ENCODE measurements at places on chromosomes 6 and 20.

DNA sequence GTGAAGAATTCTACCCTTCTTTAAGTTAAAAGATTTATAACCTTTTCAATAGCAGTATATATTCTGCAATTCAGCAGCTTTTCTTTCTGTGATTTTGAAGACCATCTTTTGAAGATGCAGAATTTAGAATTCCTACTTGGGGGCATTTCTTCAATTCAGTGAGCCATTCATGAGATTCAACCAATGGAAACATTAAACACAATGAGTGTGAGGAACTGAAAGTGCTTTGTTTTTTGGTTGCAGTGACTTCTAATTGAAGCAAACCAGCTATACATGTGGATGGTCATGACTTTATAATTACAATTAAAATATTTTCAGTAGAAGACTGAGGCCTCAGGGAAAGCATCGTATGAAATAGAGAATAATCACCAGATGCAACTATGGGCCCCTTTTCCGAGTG lies 108.3 kb downstream of the CARMIL1 start:
- no peak for DNase-seq
- H3K36me3 ChIP-seq, result no peaks in the 10 kb centered on the region
- H3K27me3 ChIP-seq, result no peaks in the 10 kb centered on the region
- H3K4me1 ChIP-seq, result no peaks in the 10 kb centered on the region

- peak; percentile 54 for DNase-seq
- no peak overlapping the region for H3K4me3 ChIP-seq
- H3K27me3 ChIP-seq, result no peaks in the 10 kb centered on the region
These were observed 41.8 kb downstream of the SSR1 start for GRCh38 chr6:7271205-7271534.

- H3K27me3 ChIP-seq, result no peaks in the 10 kb centered on the region
- H3K4me3 ChIP-seq, result no peak overlapping the region
- H3K4me1 ChIP-seq, result no peaks in the 10 kb centered on the region
- no peaks in the 10 kb centered on the region for H3K36me3 ChIP-seq
These were observed 59.2 kb upstream of the RAB32 start for GRCh38 chr6:146484411-146484810.

- peaks cover 40% of the 10 kb centered on the region for H3K27me3 ChIP-seq
- H3K36me3 ChIP-seq, result no peaks in the 10 kb centered on the region
- no peak for DNase-seq
- no peaks in the 10 kb centered on the region for H3K4me1 ChIP-seq
- no peak overlapping the region for H3K27ac ChIP-seq
These were observed 46.9 kb downstream of the DLGAP4 start for GRCh38 chr20:36352843-36353553.

GRCh38 chr20:56322681-56323080 lies 36.1 kb upstream of the FAM210B start:
- H3K27me3 ChIP-seq, result no peaks in the 10 kb centered on the region
- H3K27ac ChIP-seq, result no peak overlapping the region
- H3K4me1 ChIP-seq, result no peaks in the 10 kb centered on the region
- no peak for DNase-seq

- no peak for DNase-seq
- no peaks in the 10 kb centered on the region for H3K36me3 ChIP-seq
- H3K27ac ChIP-seq, result peak overlapping the region; percentile 78
- H3K4me3 ChIP-seq, result no peak overlapping the region
These were observed 67.1 kb downstream of the ELOVL5 start for GRCh38 chr6:53281518-53282215.

- no peak overlapping the region for H3K27ac ChIP-seq
- no peak for DNase-seq
- H3K27me3 ChIP-seq, result no peaks in the 10 kb centered on the region
- H3K36me3 ChIP-seq, result peaks cover 19% of the 10 kb centered on the region
- H3K4me1 ChIP-seq, result no peaks in the 10 kb centered on the region
- no peak overlapping the region for H3K4me3 ChIP-seq
These were observed 90.5 kb downstream of the SAMD3 start for GRCh38 chr6:130132286-130132701.

- no peaks in the 10 kb centered on the region for H3K27me3 ChIP-seq
- H3K4me1 ChIP-seq, result no peaks in the 10 kb centered on the region
- H3K27ac ChIP-seq, result no peak overlapping the region
- H3K36me3 ChIP-seq, result no peaks in the 10 kb centered on the region
- DNase-seq, result no peak
These were observed 7.0 kb downstream of the SCUBE3 start for GRCh38 chr6:35220711-35221110.

DNA sequence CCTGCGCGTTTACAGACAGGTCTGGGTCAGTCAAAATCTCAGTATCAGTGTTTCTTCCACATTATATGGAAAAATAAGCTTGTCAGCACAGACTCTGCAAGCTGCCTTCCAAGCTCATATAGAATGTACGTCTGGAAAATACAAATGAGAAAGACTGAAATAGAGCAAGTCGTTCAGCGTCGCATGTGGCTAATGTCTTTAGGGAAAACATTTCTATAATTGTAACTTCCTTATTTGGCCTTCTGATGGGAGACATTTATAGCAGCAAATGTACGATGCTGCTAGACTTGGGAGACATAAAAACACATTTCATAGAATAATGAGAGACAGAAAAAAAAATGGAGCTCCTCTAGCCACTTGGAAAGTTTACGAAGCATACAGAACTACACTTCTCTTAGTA lies 122.2 kb downstream of the KIF16B start:
- peak overlapping the region; percentile 4 for H3K4me3 ChIP-seq
- no peaks in the 10 kb centered on the region for H3K4me1 ChIP-seq
- no peak for DNase-seq
- H3K27ac ChIP-seq, result peak overlapping the region; percentile 15
- H3K36me3 ChIP-seq, result no peaks in the 10 kb centered on the region

GRCh38 chr6:25755483-25755882 lies 941 bp downstream of the SLC17A4 start:
- H3K4me3 ChIP-seq, result no peak overlapping the region
- no peaks in the 10 kb centered on the region for H3K4me1 ChIP-seq
- H3K36me3 ChIP-seq, result no peaks in the 10 kb centered on the region
- no peaks in the 10 kb centered on the region for H3K27me3 ChIP-seq

- peaks cover 10% of the 10 kb centered on the region for H3K4me1 ChIP-seq
- no peak overlapping the region for H3K4me3 ChIP-seq
- no peaks in the 10 kb centered on the region for H3K36me3 ChIP-seq
- DNase-seq, result no peak
These were observed 471.6 kb downstream of the CD83 start for GRCh38 chr6:14589175-14589574.

- H3K4me3 ChIP-seq, result no peak overlapping the region
- no peak for DNase-seq
- H3K4me1 ChIP-seq, result peaks cover 6% of the 10 kb centered on the region
- H3K36me3 ChIP-seq, result no peaks in the 10 kb centered on the region
These were observed 60.2 kb downstream of the MRAP2 start for GRCh38 chr6:84093441-84094435.

DNA sequence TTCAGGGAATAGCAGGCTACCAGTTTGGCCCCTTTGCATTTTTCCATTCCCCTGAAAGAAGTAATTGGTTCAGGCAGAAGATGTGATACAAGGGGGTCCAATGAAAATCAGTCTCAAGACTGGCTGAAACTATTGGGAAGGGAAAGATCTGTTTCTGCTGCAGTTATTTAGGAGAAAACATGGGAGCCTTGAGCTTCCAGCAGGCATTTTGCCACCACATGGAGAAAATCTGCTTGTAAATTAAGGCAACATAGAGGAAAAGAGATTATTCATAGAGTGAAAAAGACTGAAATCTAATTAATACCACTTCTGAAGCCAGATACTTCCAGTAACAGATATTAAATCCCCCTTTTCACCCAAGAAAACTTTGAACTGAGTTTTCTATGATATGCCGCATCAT lies 44.2 kb upstream of the SNAP25 start:
- no peak overlapping the region for H3K27ac ChIP-seq
- no peak overlapping the region for H3K4me3 ChIP-seq
- peaks cover 4% of the 10 kb centered on the region for H3K4me1 ChIP-seq
- no peaks in the 10 kb centered on the region for H3K36me3 ChIP-seq
- no peaks in the 10 kb centered on the region for H3K27me3 ChIP-seq
- no peak for DNase-seq

DNA sequence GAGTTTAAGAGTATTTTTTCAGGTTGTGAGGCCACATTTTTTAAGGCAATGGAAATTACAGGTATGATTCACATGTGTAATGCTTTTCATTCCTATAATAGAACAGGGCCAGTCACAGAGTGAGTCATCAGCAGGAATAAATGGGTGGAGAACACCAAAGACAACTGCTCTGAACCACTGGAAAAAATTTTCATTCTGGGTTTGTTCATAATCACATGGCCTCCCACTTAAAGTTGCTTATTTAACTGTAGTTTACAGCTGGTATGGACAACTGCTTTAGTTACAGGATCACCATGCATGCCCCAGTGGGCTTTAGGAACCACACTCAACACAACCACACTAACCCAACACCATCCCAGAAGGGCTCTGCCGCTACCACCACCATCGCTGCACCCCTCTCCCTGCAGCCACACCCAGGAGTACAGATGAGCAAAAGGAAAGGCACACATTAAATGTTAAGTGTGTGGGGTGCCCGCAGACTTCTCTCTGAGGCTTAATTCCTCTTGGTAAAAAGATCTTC lies 107.0 kb upstream of the DST start:
- H3K27ac ChIP-seq, result no peak overlapping the region
- no peaks in the 10 kb centered on the region for H3K4me1 ChIP-seq
- DNase-seq, result no peak

- H3K27ac ChIP-seq, result no peak overlapping the region
- H3K4me3 ChIP-seq, result no peak overlapping the region
- H3K36me3 ChIP-seq, result no peaks in the 10 kb centered on the region
- no peaks in the 10 kb centered on the region for H3K27me3 ChIP-seq
- no peaks in the 10 kb centered on the region for H3K4me1 ChIP-seq
These were observed 4.2 kb downstream of the GSTA2 start for GRCh38 chr6:52759085-52759484.

DNA sequence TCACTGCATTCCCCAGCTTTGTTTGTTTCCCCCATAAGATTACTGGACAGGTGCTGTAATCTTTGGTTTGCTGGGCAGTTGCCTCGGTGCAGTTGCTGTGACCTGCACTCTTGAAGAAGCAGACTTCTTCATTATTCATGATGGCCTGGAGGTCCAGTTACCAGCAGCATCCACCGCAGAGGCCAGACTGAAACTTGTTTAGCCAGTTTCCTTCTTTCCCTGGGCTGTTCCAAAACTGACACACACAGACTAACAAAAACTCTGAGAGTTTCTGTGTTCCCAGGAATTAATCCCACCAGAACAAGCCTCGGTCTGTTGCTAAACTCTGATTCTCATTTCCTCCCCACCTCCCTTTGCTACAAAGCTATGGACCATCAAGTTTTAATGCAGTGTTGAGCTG lies 144.1 kb downstream of the QRSL1 start:
- H3K4me3 ChIP-seq, result no peak overlapping the region
- no peak for DNase-seq
- peaks cover 11% of the 10 kb centered on the region for H3K4me1 ChIP-seq
- H3K36me3 ChIP-seq, result no peaks in the 10 kb centered on the region
- no peaks in the 10 kb centered on the region for H3K27me3 ChIP-seq

- DNase-seq, result no peak
- no peak overlapping the region for H3K4me3 ChIP-seq
- H3K27ac ChIP-seq, result no peak overlapping the region
- H3K27me3 ChIP-seq, result no peaks in the 10 kb centered on the region
- no peaks in the 10 kb centered on the region for H3K4me1 ChIP-seq
- no peaks in the 10 kb centered on the region for H3K36me3 ChIP-seq
These were observed 31.4 kb downstream of the HIVEP2 start for GRCh38 chr6:142913511-142914047.

DNA sequence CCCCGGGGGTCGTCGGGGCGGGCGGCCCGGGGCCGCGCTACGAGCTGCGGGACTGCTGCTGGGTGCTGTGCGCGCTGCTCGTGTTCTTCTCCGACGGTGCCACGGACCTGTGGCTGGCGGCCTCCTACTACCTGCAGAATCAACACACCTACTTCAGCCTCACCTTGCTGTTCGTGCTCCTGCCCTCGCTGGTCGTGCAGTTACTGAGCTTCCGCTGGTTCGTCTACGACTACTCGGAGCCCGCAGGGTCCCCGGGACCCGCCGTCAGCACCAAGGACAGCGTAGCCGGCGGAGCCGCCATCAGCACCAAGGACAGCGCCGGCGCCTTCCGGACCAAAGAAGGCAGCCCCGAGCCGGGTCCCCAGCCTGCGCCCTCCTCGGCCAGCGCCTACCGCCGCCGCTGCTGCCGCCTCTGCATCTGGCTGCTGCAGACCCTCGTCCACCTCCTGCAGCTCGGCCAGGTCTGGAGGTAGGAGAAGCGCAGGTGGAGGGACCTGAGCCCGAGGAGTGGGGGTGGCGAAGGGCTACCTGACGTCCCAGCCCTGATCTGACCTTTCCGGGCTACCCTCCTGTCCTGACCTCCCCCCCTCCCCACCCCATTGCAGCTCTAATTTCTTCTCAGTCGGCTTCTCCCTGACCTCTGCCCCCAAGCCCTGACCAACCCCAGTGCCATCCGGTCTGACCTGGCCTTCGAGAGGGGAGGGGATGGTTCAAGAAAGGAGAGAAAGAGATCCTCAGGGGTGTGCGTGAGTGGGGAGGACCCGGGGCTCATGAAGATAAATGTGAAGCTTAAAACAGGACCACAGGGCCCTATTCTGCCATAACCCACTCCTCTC lies 558 bp downstream of the XKR7 start:
- H3K36me3 ChIP-seq, result no peaks in the 10 kb centered on the region
- H3K4me3 ChIP-seq, result no peak overlapping the region
- peaks cover 58% of the 10 kb centered on the region for H3K27me3 ChIP-seq
- peak; percentile 57 for DNase-seq
- H3K27ac ChIP-seq, result no peak overlapping the region
- H3K4me1 ChIP-seq, result no peaks in the 10 kb centered on the region

DNA sequence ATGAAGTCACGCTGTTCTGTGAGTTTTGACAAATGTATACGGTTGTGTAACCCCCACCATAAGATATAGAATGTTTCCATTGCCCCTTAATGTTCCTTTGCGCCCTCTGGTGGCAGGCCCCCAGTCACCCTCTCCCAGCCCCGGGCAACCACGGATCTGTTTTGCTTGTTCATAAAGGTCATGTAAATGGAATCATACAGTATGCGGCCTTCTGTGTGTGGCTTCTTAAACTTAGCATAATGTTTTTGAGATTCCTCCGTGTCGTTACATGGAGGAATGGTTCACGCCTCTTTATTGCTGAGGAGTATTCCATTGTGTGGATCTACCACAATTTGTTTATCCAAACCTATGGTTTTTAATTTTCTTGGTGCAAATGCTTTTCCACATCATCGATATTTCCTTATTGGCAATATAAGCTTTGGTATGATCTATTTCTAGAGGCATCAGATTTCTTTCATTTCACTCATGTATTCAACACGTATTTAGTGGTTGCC lies 28.4 kb downstream of the LYRM2 start:
- no peaks in the 10 kb centered on the region for H3K4me1 ChIP-seq
- H3K27ac ChIP-seq, result no peak overlapping the region
- H3K27me3 ChIP-seq, result no peaks in the 10 kb centered on the region
- H3K36me3 ChIP-seq, result peaks cover 4% of the 10 kb centered on the region

GRCh38 chr20:43725666-43726065 lies 1.1 kb downstream of the GTSF1L start:
- no peak overlapping the region for H3K4me3 ChIP-seq
- H3K27ac ChIP-seq, result no peak overlapping the region
- no peak for DNase-seq
- H3K4me1 ChIP-seq, result no peaks in the 10 kb centered on the region
- H3K36me3 ChIP-seq, result no peaks in the 10 kb centered on the region

Measured in tibial artery (tissue), 4 donors.